ENCODE measurements at places on chromosomes 12 and 14. TPM values are rescaled to one million over a fixed set of nuclear protein-coding genes. Genes with fewer than 3 reads are reported as not detected.
A peak's percentile ranks its signal among the peaks of the same experiment; 100 is the strongest.

GSG1 gene
- not detected for total RNA-seq

DNA sequence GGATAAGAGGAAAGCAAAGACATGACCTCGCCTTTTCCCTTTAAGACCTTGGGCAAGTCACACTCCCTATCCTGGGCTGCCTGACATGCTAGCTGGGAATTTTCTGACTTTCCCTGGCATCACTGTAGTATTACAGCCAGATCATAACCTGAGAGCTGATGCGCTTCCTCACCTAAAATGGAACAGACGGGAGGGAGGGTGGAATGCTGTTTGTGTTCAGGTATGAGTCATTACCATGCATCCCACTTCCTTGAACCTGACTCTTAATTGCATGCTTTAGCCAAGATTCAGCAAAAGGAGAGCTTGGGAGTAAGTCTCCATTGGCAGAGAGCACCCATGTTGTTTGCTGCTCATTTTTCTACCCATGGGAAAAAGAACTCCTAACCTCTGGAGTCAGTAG is 156.5 kb downstream of the KCNK10 start:
- H3K4me3 ChIP-seq = no peak overlapping the region
- H3K27ac ChIP-seq = no peak overlapping the region
- DNase-seq = no peak
- no peaks in the 10 kb centered on the region for H3K27me3 ChIP-seq
- H3K4me1 ChIP-seq = no peaks in the 10 kb centered on the region

DNA sequence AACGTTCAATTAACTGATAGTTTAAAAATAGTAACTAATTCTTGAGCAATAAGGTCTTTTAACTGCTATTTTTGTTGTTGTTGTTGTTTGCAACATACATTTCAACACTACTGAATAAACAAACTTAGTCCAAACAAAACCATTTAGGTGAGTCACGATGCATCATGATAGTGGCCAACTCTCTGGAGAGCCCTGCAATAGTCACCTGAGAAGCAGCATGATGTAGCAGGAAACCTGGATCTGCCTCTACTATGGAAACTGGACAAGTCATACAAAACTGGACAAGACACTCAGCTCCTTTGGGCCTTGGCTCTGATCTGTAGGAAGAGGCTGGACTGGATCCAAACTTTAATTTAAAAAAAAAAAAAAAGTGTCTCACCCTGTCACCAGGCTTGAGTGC is 117.3 kb downstream of the MED13L start:
- no peak overlapping the region for H3K4me3 ChIP-seq
- H3K27me3 ChIP-seq = no peaks in the 10 kb centered on the region
- no peak for DNase-seq
- H3K36me3 ChIP-seq = no peaks in the 10 kb centered on the region

GRCh38 chr14:101186992-101187815 is 283.7 kb upstream of the RTL1 start:
- H3K27ac ChIP-seq = no peak overlapping the region
- no peaks in the 10 kb centered on the region for H3K36me3 ChIP-seq
- no peaks in the 10 kb centered on the region for H3K4me1 ChIP-seq

DNA sequence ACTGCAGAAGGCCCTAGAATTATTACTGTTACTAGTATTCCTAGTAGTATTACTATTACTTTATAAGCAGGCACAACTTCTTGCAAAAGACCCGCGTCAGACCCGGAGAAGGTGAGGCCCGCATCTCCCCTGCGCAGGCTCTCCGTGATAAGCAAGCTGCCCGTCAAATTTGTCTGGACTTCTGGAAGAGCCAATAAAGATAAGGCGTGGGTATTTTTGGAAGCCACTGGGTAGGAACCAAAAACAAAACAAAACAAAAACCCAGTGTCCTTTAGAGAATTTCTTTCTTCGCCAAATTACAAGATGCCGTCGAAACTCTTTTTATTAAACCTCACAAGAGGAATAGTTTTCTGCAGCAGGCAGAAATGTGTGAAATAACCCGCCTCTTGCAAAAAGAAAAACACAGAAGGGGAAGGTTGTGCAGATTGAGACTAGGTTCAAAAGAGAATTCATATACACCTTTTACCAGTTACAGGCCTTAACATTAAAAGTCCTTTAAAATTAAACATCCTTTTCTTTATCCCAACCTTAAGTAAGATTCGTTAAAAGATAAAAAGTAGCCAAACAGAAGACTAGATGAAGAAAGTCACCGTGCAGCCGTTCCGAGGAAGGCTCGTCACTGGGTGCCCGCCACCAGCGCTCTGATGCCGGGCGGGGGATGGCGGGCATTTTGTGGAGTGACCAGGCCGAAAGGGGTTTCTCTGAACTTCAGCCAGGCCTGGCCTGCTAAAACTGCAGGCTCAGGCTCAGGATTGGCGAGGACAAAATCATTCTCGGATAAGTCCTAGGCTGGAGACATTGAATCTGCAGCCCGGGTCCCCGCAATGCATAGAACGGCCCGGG is 1.6 kb downstream of the TBX5 start:
- H3K27ac ChIP-seq = peak overlapping the region; percentile 85
- DNase-seq = no peak
- H3K4me3 ChIP-seq = peak overlapping the region; percentile 37
- H3K36me3 ChIP-seq = no peaks in the 10 kb centered on the region

DNA sequence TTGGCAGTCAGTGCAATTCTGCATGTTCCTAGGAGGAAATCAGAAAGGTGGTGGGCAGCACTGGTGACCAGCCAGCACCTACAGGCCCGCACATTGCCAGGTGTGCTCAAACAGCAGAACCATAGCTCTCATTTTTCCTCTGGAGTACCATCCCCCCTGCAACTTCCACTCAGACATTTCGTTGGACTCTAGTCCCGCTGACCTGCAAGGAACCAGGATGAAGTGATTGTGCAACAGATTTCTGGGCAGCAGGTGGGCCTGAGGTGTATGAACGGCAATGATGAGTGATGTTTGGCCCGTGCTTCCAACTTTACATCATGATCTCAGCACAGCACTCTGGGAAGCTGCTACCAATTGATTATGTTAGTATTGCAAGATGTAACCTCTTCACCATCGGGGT is 129.9 kb downstream of the NTF3 start:
- DNase-seq = no peak
- H3K27ac ChIP-seq = no peak overlapping the region
- no peaks in the 10 kb centered on the region for H3K27me3 ChIP-seq
- H3K4me3 ChIP-seq = no peak overlapping the region

DNA sequence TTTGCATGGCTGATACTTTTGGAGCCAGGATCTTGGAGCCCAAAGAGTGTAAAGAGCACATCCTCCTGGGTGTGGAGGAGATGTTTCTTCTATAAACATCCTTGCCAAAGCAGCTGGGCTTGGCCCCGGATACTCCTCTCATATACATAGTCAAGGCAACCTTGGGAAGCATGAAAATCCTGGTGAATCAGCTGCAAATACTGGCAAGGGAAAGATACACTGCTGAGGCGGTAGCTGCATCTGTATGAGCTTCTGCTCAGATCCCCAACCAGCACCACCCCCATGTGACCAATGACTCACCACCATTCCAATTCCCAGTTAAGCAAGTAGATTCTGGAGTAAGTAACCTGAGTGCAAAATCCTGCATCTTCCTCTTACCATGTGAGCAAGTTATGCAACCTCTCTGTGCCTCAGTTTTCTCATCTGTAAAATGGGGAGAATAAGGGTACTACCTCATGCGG is 567.4 kb downstream of the MED13L start:
- H3K27me3 ChIP-seq = no peaks in the 10 kb centered on the region
- peaks cover 4% of the 10 kb centered on the region for H3K4me1 ChIP-seq
- H3K36me3 ChIP-seq = no peaks in the 10 kb centered on the region
- H3K27ac ChIP-seq = no peak overlapping the region
- H3K4me3 ChIP-seq = no peak overlapping the region
- DNase-seq = no peak

CLEC9A gene
- total RNA-seq = not detected

HELB gene
- 16.4 TPM for total RNA-seq

GRCh38 chr14:50768680-50769079 is 62.3 kb downstream of the NIN start:
- peaks cover 76% of the 10 kb centered on the region for H3K36me3 ChIP-seq
- H3K4me1 ChIP-seq = no peaks in the 10 kb centered on the region
- H3K27ac ChIP-seq = no peak overlapping the region
- H3K4me3 ChIP-seq = no peak overlapping the region
- no peaks in the 10 kb centered on the region for H3K27me3 ChIP-seq

RAPGEF3 gene
- total RNA-seq = 43.9 TPM

DNA sequence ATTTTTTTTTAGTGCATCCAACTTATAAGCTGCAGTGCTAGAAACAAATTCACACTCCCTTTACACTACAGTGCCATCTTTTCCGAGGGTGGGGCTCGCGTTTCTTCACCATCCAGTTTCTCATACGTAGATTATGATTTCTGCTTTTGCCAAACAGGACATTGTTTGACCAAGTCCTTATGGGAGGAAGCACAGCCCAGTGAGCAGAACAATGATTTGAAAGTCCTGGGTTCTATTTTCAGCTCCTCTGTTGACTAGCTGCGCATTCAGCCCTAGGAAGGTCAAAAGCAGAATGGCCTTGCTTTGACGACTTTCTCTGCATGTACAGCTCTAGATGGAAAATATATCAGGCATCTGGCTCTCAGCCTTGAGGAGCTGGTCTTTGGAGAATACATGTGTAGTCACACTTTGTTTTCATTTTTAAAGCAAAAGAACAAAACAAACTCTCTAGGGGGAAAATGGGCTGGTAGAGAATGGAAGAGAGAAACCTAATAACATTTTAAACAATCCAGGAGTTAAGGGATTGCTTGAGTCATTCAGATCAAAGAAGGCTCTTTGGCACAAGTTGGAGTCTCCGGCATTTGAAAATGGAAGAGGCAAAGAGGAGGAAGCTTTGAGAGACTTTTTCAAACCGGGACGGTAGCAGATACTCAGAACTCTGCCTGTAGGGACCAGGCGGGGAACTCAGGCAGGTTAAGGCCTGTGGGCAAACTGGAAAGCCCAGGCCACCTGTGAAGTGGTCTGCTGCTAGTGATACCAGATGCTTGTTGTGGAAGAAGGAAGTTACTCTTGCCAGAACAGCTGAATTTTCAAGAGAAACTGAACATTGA is 257.3 kb upstream of the PLEKHG7 start:
- no peaks in the 10 kb centered on the region for H3K4me1 ChIP-seq
- no peaks in the 10 kb centered on the region for H3K36me3 ChIP-seq
- no peak for DNase-seq
- H3K4me3 ChIP-seq = no peak overlapping the region
- H3K27me3 ChIP-seq = no peaks in the 10 kb centered on the region

MYF6 gene
- total RNA-seq = not detected

CRIP1 gene
- total RNA-seq = 104 TPM

DNA sequence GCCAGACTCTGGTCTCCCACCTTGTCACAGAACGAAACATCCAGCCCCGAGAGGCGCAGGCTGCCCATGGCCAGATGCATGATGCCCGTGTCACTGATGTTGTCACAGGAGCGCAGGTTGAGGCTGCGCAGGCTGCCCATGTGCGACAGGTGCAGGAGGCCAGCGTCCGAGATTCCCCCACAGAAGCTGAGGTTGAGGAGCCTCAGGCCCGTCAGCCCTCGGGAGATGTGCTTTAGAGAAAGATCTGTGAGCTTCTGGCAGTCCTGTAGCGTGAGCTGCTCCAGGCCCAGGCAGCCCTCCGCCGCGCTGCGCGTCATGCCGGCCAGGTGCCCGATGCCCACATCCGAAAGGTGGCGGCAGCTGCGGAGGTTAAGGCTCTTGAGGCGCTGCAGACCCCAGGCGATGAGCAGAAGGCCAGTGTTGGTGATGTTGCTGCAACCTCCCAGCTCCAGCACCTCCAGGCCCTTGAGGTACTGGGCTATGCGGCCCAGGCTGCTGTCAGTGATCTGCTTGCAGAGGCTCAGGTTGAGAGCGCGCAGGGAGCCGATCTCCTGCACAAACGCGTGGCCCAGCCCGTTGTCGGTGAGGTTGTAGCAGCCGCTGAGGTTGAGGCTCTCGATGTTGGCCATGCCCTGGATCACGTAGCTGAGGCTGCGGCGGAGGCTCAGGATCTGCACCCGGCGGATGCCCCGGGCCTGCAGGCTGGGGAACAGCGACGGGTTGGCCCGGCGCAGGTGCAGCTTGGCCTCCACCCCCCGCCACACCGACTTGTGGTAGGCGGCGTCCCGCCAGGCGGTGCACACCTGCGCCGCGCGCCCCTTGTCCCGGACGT is 991 bp downstream of the FBXL14 start:
- no peaks in the 10 kb centered on the region for H3K36me3 ChIP-seq
- peak; percentile 91 for DNase-seq
- peak overlapping the region; percentile 80 for H3K4me3 ChIP-seq
- no peaks in the 10 kb centered on the region for H3K27me3 ChIP-seq
- peaks cover 47% of the 10 kb centered on the region for H3K4me1 ChIP-seq

GRCh38 chr14:53278602-53279506 is 125.7 kb upstream of the DDHD1 start:
- DNase-seq = no peak
- H3K27ac ChIP-seq = no peak overlapping the region
- no peaks in the 10 kb centered on the region for H3K36me3 ChIP-seq
- H3K4me1 ChIP-seq = no peaks in the 10 kb centered on the region

DNA sequence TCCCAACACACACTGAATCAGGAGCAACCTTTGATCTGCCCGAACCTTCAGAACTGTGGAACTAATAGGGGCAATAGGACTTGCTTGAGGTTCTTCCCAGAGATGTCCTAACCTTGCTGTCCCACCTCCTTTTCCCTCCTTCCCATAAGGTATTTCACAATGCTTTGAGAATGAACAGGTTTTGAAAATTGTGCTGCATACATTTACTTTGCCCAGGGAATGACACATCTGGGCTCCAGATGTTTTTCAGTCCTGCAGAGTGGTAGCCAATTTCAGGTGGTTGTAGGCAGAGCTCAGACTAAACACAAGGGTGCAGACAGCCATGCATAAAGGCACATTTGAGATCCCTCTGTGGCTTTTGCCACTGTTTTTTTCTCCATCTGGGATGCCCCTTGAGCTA is 206.7 kb upstream of the PWP1 start:
- no peaks in the 10 kb centered on the region for H3K4me1 ChIP-seq
- no peak overlapping the region for H3K4me3 ChIP-seq
- H3K27ac ChIP-seq = no peak overlapping the region
- H3K36me3 ChIP-seq = no peaks in the 10 kb centered on the region
- H3K27me3 ChIP-seq = no peaks in the 10 kb centered on the region

- H3K4me1 ChIP-seq = no peaks in the 10 kb centered on the region
- no peaks in the 10 kb centered on the region for H3K36me3 ChIP-seq
- H3K27ac ChIP-seq = no peak overlapping the region
These were observed 49.4 kb downstream of the SLC15A5 start for GRCh38 chr12:16228067-16228466.
